Stimulated activated CD8-positive, alpha-beta memory T cell treated with anti-CD3 and anti-CD28 coated beads, Interleukin-2, amount 100 ng/mL, for 48 hours (primary cell): ENCODE measurements at places on chromosomes 11 and 22.
A peak's percentile ranks its signal among the peaks of the same experiment; 100 is the strongest.

DNA sequence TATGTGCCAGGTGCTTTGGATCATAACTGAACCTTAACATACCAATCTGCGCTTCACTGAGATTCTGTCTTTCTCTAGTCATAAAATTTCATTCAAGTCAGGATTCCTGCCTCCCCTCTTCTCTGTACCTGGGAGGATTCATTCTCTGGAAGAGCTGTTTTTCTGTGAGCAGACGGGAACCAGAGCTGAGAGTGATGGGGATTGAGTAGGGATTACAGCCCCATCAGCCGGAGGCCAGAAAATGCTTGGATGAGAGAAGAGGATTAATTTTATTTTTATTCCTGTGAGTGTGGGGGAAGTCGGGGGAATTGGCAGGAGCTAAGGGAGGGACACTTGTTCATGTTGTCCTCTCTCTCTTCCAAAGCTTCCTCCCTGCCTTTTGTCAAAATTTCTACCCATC, 4.7 kb downstream of the STX3 start:
- DNase-seq, result no peak

- DNase-seq, result no peak
Observed at GRCh38 chr11:88739524-88739923, 326.3 kb downstream of the GRM5 start.

DNA sequence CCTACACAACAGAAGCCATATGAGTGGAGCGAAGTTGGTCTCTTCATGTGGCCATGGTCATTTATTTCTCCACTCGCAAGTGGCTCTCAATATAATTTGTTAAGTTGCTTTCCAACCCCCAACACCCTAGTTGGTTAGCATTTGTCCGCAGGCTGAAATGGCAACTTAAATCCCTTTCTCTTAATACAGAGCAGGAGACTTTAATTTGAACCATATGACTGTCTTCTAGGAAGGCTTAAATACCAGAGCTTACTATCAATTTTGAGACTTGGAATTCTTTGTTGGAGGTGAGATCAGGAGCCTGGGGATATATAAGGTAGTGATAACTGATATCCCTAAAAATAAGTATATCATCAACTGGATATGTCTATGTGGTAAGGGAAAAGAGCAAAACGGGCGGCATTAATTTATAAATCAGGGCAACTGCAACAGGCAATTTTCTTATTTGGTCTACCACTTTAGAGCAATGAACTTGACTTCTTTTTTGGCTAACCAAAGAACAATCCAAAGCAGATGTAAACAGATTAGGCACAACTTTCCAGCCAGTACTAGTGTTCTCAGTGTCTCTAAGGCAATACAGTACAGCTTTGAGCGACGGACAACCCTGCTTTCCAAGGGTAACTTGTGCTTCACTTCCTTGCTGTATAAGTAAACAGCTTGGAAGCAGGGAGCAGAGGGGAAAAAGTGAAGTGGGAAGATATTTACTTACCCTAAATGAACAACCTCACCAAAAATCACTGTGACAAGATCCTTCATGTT, 74.7 kb upstream of the APOA1 start:
- no peak for DNase-seq

DNA sequence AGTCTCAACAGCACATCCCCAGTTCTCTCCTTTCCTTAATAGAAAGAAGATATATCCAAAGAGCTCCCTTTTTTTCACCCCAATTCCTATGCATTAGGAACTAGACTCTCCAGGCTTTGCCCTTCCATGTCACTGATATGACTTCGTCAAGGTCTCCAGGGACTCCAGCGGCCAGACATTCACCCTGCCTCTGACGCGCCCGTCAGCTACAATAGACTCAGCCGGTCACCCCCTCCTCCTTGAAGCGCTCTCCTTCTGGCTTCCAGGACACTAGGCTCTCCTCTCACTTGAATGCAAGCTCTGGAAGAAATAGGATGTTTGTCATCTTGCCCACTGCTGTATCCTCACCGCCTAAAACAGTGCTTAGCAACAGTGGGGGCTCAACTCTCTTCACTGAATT, 14.9 kb upstream of the ELFN2 start:
- no peak for DNase-seq

GRCh38 chr11:16610738-16611388, 127.6 kb upstream of the C11orf58 start:
- no peak for DNase-seq

GRCh38 chr11:5591613-5592012, 4.8 kb upstream of the TRIM6 start:
- no peak for DNase-seq

DNA sequence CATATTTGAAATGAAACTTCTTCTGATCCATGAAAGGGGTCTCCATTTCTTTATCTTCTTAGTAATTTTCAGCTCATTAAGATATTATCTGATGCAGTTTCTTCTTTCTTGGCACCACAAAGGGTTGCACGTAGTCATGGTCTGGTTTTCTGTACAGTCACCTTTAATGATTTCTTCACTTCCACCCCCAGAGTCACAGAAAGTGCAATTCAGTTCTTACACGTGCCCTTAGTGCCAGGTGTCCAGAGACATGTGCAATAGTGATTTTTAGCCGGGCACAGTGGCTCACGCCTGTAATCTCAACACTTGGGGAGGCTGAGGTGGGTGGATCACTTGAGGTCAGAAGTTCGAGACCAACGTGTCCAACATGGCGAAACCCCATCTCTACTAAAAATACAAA, 202.8 kb upstream of the MTNR1B start:
- no peak for DNase-seq

GRCh38 chr22:27489178-27489675, 312.3 kb downstream of the MN1 start:
- DNase-seq, result no peak

DNA sequence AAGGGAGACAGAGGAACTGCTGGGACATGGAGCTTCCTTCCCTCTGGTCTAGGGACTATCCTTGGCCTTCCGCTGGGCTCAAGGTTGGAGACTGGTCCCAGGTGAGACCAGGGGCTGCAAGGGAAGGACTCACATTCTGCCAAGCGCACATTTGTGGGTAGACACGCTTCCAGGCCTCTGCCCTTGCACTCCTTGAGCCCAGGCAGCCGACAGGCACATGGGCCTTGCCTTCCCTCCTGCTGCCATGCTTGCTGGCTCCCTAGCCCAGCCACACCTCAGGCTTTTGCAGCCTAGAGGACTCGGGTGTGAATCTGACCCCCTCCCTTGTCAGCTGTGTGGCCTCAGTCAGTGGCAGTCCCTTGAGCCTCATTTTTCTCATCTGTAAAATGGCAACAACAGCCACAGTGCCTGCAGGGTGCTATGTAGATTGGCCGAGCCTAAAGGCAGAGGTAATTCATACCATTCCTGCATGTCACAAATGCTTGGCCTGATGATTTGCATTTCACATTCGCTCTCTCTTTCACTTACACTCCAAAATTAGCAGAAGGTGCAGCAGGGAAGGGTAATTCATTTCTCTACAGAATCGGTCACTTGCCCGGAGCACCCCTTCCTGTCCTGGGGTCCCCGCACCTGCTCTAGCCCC, 57.6 kb upstream of the NECTIN1 start:
- no peak for DNase-seq

DNA sequence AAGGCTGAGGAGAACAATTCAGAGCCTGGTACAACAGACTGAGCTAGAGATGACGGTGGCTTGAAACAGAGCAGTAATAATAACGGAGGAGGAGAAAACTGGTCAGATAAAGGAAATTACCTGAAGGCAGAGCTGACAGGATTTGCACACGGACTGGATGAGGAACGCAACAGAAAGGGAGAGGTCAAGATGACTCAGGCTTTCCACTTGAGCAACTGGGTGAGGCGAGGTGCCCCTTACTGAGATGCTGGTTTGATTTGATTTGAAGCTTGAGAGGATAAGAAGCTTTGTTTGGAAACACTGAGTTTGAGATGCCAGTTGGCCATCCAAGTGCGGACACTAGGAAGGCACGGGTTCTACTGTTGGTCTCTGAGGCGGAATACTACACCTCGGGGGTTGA, 35.4 kb upstream of the NRIP3 start:
- DNase-seq, result no peak

- DNase-seq, result peak; percentile 82
Observed at GRCh38 chr22:38681582-38682335, at the start of gene TOMM22. Gene TOMM22 (plus strand): TSS chr22:38681957. CDS start chr22:38681979, 22 bp downstream.

- DNase-seq, result no peak
Observed at GRCh38 chr22:20864186-20864908, 5.5 kb downstream of the SNAP29 start.

DNA sequence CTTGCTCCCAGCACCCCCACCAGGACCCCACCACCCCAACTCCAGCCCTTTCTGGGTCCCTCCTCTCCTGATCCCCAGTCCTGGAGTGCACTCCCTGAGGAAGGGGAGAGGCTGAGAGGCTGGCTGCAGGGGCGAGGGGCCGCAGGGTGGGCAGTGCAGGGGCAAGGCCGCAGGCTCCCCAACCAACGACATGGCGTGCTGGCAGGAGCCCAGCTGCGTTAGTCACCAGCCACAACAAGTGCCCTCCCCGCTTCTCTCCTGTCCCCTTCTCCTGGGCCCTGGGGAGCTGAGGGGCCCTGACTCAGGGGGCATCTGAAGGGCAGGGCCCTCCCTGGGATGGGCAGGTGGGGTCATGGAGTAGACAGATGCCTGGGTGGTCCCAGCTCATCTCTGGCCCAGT, 2.3 kb downstream of the CABP7 start:
- DNase-seq, result no peak

DNA sequence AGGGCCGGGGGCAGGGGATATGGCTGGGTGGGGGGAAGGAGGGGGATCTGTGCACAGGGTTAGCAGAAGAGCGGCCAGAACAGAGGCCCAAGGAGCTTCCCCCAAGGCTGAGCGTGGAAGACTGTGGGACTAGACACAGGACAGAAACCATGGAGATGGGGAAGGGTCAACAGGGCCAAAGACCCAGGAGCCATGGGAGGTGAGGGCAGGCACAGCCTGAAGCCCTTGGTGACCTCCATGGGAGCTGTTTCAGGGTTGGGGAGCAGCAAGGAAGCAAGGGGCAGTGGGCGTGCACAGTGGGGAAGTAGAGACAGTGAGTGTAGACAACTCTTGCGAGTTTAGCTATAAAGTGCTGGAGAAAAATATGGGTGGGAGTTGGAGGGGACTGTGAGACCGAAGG, 56.6 kb downstream of the WNT11 start:
- no peak for DNase-seq

DNA sequence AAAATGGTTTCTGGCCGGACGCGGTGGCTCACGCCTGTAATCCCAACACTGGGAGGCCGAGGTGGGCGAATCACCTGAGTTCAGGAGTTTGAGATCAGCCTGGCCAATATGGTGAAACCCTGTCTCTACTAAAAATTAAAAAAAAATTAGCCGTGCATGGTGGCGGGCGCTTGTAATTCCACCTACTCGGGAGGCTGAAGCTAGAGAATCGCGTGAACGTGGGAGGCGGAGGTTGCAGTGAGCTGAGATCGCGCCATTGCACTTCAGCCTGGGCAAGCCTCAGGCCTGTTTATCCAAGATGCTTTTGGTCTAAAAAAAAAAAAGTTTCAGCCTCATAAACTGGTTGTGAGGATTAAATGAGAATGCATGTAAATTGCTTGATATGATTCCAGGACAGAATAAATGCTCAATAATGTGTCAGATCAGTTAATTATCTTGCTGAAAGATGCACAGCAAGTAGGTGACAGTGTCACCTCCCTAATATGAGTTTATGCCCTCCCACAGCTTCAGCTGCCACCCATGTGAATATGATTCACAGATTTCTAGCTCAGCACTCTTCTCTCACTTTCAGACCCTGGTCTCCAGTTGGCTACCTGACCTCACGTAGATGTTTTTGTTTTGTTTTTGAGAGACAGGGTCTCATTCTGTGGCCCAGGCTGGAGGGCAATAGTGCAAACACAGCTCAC, 1.1 kb upstream of the ALG8 start:
- no peak for DNase-seq

DNA sequence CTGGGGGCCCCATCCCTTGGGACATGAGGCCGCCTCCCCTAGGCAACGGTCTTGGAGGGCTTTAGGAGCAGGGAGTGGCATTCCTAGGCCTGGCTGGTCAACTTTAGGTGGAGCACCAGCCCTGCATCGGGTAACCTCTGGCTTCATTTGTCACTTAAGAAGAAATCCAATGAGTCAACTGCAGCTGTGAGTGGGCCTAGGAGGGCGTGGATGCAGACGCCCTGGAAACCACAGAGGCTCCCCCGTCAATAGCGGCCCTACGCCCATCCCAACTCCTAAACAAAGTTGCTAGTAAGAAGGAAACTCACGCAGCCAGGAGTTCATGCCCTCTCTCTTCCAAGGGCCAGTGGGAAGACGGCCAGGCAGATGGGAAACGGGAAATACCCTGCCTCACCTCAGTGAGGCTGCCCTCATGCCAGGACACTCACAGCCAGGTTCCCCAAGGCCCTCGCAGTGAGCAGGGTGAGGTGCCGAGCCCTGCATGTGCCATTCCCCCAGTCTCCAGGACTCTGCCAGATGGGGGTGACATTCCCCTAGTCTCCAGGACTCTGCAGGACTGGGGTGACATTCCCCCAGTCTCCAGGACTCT, 20.8 kb downstream of the BID start:
- no peak for DNase-seq

- DNase-seq, result no peak
Observed at GRCh38 chr11:117794772-117795629, 2.0 kb downstream of the DSCAML1 start.

DNA sequence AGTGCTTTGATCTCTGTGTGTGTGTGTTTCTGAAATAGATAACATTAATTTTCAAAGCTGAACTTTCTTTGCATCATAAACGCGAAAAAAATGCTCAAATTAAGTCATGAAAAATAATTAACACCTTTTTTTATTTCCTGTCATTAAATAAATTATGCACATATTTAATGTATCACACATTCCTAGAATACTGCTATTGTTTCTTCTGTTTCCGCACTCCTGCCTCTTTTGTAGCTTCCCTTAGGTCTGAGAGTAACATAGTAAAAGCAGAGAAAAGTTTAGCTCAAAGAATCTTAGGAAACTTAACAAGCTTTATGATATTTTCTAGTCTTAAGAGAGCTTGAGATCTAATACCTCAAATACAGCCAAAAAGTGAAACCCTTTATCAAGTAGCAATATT, 504.2 kb downstream of the JRKL start:
- no peak for DNase-seq

DNA sequence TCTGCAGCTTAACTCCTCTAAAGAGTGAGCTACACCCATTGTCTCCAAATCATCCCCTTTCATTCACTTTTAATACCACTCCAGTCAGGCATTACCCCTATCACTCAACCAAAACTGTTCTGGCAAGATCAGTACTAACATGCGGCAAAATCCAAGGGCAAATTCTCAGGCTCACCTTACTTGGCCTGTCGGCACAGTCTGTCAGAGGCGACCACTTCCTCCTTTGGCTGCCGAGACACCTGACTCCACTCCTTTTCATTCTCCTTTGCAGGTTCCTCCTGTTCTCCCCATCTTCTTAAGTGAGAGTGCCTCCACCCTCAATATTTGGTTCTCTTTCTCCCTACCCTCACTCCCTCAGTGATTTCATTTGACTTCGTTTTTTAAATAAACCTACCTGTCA, 4.2 kb downstream of the C11orf91 start:
- DNase-seq, result no peak

DNA sequence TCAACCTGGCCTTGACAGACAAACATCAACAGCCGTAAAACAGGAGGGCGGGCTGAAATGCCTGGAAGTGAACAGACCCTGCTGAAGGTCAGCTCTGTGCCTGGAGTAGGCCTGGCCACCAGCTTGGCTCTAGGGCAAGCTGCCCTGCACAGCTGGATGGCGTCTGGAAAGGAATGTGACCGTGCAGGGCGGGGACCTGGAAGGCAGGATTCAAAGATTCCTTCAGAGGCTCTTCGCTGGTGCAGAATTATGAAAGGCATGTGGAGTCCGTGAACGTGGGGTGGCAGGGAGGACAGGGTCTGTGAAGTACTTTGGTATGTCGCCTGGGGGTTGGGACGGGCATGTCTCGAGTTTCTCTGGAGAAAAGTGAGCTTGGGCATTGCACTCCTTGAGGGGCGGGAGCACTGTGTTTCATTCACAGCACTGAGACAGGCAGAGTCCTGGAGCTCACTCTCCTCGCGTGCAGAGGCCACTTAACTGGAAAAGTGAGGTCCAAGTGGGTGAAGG, 1.5 kb downstream of the EHD1 start:
- no peak for DNase-seq
